ENCODE measurements at places on chromosomes 11 and 22. TPM values are rescaled to one million over a fixed set of nuclear protein-coding genes. Genes with fewer than 3 reads are reported as not detected.

Gene GUCY1A2
- total RNA-seq = 0.79 TPM

Gene LDHAL6A
- total RNA-seq = not detected

Gene CRYBA4
- not detected for total RNA-seq

Gene NNMT
- 202 TPM for total RNA-seq

Gene CCDC87
- total RNA-seq = 0.50 TPM

Gene H19
- not detected for total RNA-seq

Gene FADS2
- total RNA-seq = 468 TPM

Gene GLYATL1
- total RNA-seq = not detected

Gene MMP10
- 2.4 TPM for total RNA-seq

Gene MPPED2
- total RNA-seq = not detected

Gene GSTT2B
- 11.4 TPM for total RNA-seq

Gene CST6
- 0.53 TPM for total RNA-seq

Gene TIGD3
- 0.14 TPM for total RNA-seq

Gene PGR
- total RNA-seq = under 0.01 TPM

Gene OR52K2
- total RNA-seq = not detected
